ENCODE measurements at places on chromosomes 13 and 19.

GRCh38 chr13:110431425-110432294 lies 124.6 kb downstream of the COL4A2 start:
- DNase-seq = no peak

- DNase-seq = no peak
These were observed 546 bp upstream of the ZNF546 start for GRCh38 chr19:39996218-39996810.

- no peak for DNase-seq
These were observed 32.0 kb upstream of the IGFL1 start for GRCh38 chr19:46197314-46198070.

GRCh38 chr19:5925830-5926427 lies 11.9 kb downstream of the CAPS start:
- no peak for DNase-seq

GRCh38 chr13:28475916-28476725 lies 18.8 kb downstream of the FLT1 start:
- no peak for DNase-seq

- no peak for DNase-seq
These were observed 34.2 kb downstream of the TRPC4 start for GRCh38 chr13:37835392-37835791.

- no peak for DNase-seq
These were observed 1.9 kb downstream of the FOXO1 start for GRCh38 chr13:40664350-40665125.

GRCh38 chr13:67001363-67001762 lies 228.8 kb downstream of the PCDH9 start:
- DNase-seq = no peak

All from NCI-H1417 treated with DMSO at 0.1 percent for 48 hours (cell line).